Muscle of back (tissue), 13 donors: ENCODE measurements at places on chromosomes 2 and 18. TPM values are rescaled to one million over a fixed set of nuclear protein-coding genes. Genes with fewer than 3 reads are reported as not detected.

The PRSS56 gene
- 1.3 TPM for polyA plus RNA-seq

- no peak for DNase-seq
Observed at GRCh38 chr2:86646865-86647264, 23.2 kb upstream of the RNF103 start.

DNA sequence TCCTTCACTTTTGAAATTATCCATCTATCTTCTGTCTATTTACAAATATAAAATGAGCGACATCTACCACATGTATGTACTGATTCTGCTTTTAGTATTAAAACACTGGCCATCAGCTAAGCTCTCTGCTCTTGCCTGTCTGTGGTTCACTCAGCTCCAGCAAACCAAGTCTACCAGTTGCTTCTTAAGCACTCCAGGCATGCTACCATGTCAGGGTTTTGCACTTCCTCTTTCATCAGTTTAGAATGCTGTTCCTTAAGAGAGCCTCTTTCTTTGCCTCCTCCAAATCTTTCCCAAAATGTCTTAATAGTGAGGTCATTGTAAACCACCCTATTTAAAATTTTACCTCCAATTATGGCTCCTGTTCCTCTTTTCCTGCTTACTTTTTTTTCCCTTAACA is 59.5 kb downstream of the SCN3A start:
- DNase-seq: no peak

The ALKAL2 gene
- 3.0 TPM for polyA plus RNA-seq

DNA sequence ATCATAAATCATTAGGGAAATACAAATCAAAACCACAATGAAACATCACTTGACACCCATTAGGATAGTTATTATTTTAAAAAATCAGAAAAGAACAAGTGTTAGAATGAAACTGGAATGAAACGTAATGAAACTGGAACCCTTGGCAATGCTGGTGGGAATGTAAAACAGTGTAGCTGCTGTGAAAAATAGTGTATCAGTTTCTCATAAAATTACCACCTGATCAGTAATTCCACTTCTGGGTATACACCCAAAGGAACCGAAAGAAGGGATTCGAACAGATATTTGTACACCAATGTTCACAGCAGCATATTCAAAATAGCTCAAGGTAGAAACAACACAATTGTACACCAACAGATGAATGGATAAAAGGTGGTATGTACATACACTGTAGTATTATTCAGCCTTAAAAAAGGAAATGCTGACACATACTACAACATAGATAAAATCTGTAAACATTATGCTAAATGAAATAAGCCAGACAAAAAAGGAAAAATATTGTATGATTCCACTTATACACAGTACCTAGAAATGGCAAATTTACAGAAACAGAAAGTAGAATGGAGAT is 27.0 kb downstream of the ROCK1 start:
- DNase-seq: no peak

GRCh38 chr2:224922142-224922727 is 120.0 kb downstream of the DOCK10 start:
- DNase-seq: no peak

- no peak for DNase-seq
Observed at GRCh38 chr2:108580050-108580449, 45.8 kb downstream of the LIMS1 start.

DNA sequence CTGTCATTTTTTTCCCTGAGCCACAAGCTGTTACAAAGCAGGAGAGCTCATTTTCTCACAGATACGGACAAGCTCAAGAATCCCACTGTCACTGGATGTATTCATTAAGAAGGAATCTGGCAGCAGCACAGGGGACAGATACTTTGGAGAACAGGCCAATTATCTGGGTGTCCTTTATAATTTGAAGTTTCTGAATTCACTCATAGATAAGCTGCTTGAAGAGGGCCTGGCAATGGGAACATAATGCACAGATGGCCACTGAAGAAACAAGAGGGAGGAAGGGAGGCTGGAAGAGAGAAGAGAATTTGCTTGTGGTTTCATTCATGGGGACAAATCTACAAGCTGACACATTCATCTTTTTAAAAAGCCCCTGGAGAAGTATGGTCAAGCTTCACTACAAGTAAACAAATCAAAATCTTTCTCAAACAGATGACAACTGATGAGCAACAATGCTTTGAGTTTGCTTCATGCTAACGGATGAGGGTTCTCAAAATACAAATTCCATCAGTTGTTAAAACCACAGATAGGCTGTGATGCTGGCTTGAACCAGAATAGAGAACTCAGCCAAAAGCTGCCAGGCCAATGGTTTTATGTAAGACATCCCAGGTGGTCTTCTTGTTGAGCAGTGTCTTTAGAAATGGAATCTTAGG is 11.9 kb downstream of the BCL2 start:
- no peak for DNase-seq

The DNER gene
- 2.0 TPM for polyA plus RNA-seq

The TUBA4B gene
- 0.18 TPM for polyA plus RNA-seq

GRCh38 chr2:150548527-150548926 is 61.1 kb upstream of the RND3 start:
- no peak for DNase-seq

DNA sequence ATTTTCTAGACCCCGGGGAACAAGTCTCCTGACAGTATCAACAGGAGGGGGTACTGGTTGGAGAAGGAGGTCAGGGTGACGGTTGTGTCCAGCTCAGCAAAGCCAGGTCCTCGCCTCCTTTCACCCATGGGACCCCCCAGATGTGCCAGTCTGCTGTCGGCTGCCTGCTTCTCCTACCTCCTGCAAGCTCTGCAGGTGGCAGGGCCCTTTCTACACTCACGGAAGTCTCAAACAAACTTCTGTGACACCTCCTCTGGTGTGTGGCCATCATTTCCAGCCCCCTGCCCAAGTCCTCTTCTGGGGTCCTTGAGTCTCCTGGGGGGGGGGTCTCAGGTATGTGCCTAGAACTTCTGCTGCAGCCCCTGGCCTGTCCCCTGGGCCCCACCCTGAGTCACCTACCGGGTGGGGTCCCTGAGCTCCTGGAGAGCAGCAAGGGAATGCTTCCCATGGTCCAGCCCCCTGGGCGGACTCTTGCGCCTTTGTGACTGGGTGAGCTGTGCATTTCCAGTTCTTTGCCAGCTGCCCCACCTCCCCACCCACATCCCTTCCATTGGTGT is 12.8 kb downstream of the SH3RF3 start:
- DNase-seq: no peak

The RNF144A gene
- polyA plus RNA-seq: 20.9 TPM

GRCh38 chr2:43005245-43005974 is 213.0 kb upstream of the HAAO start:
- DNase-seq: no peak

DNA sequence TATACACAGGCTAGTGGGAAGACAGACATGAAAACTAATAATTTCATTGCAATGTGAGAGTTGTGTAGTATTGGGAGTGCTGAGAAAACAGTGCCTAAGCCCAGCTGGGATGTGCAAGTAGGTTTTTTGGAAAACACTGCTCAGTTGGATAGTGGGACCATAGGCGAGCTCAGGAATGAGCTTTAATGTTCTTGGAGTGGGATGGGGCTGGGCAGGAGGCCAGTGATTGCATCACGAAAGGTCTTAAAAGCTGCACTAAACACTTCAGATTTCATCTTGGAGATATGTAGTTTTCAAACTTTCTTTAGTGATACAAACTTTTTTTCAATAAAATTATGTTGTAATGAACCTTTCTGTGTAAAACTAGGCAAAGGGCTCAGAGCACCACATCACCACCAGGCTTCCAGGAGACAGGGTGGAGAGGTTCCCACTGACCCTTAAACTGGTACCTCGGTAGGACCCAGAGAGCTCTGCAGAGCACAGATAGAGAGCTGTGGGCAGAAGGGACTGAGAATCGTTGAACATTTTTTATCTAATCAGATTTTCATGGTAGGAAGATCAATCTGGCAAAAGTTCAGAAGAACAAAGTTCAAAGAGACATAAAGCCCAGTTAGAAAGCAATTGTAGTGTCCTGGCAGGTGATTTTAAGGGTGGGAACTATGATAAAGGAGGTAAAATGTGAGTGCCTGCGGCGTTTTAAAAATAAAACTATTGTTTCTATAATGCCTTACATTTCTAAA is 176.2 kb downstream of the TRABD2A start:
- no peak for DNase-seq

The ARHGAP28 gene
- 24.0 TPM for polyA plus RNA-seq

DNA sequence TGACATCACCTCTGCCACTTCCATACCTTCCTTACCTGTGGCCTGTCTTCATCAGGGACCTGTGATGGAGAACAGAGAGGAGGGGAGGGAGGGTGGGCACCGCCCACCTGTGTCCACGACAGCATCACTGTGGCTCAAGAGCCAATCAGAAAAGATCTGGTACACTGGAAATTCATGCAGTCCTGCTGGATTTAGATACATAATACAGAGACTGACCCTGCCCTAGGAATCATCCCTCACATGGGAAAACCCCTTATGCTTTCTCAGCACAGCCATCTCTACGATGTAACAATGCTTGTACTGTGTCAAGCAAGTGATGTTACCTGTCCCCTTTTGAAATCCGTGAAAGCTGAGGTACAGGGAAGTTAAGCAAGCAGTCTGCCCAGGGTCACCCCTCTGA is 145.6 kb upstream of the EPAS1 start:
- no peak for DNase-seq

DNA sequence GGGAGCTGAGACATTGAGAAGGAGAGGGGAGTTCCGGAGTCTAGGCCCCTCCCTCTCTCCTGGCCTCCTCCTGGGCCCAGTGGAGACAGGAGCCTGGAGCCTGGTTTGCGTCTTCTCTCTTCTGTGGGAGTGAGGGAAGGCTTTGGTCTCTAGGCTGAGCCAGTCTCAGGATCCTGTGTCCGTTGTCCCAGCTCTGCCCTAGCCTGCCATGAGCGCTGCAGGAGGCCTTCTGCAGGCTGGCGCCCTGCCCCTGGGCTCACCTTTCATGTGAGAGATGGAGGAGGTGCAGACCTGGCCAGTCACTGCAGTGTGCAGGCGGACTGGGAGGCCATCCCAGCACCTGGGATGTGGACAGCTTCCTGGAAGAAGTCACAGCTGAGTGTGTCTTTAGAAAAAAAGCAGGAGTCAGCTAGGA is 8.7 kb downstream of the IMPA2 start:
- DNase-seq: no peak

- no peak for DNase-seq
Observed at GRCh38 chr18:48392268-48392667, 16.9 kb downstream of the ZBTB7C start.

GRCh38 chr2:174438146-174438886 is 42.8 kb downstream of the SCRN3 start:
- peak; percentile 4 for DNase-seq

The MAP2 gene
- 7.9 TPM for polyA plus RNA-seq

DNA sequence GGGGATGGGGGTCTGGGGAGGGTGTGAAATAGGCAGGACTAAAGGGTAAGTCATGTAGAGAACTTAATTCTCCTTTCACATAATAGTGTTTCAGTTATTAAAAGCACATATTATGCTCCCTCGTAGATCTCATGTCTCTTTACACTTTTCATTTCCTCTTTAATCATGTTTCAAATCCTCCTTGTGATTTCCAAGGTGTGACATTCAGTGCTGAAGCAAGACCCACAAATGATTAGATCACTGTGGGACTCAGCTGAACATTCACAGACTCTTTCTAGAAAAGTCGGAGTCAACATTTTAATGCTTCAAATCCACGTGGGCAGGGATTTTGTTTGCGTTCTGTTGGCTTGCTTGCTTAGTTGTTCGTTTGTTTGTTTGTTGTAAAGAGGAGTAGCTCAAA is 34.7 kb upstream of the CALCRL start:
- no peak for DNase-seq

- DNase-seq: no peak
Observed at GRCh38 chr2:180077295-180077906, 70.3 kb upstream of the CWC22 start.

- DNase-seq: no peak
Observed at GRCh38 chr2:141927536-141927935, 203.3 kb downstream of the LRP1B start.

GRCh38 chr2:134122610-134123009 is 131.3 kb upstream of the MGAT5 start:
- DNase-seq: no peak

The SPEG gene
- 155 TPM for polyA plus RNA-seq

DNA sequence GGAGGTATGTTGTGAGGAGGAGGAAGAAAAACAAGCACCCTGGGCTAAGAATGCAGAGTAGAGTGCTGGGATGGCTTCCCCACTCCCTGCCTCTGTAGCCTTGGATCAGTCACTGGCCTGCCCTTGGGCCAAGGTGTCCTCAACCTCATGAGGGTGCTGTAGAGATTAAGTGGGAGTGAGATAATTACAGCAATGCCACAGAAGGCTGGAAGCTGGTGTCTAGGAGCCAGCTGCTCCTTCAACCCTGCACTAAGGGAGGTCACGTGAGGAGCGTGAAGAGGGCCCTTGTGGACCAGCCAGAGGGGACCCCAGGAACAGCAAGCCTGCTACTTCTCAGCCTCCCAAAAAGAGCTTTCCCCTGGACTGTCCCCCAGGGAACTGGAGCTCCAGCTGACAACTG is 95.2 kb downstream of the TTC32 start:
- no peak for DNase-seq

DNA sequence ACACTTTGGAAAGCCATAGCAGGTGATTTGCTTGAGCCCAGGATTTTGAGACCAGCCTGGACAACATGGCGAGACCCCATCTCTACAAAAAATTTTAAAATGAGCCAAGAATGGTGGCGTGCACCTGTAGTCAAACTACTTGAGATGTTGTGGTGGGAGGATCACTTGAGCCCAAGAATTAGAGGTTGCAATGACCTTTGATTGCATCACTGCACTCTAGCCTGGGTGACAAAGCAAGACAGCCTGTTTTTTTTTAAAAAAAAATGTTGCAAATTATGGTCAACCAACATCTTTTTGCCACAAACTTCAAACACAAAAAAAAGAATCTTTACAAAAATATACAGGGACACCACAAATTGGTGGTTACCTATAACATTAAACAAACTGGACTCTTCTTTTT is 40.3 kb downstream of the MEX3C start:
- no peak for DNase-seq

DNA sequence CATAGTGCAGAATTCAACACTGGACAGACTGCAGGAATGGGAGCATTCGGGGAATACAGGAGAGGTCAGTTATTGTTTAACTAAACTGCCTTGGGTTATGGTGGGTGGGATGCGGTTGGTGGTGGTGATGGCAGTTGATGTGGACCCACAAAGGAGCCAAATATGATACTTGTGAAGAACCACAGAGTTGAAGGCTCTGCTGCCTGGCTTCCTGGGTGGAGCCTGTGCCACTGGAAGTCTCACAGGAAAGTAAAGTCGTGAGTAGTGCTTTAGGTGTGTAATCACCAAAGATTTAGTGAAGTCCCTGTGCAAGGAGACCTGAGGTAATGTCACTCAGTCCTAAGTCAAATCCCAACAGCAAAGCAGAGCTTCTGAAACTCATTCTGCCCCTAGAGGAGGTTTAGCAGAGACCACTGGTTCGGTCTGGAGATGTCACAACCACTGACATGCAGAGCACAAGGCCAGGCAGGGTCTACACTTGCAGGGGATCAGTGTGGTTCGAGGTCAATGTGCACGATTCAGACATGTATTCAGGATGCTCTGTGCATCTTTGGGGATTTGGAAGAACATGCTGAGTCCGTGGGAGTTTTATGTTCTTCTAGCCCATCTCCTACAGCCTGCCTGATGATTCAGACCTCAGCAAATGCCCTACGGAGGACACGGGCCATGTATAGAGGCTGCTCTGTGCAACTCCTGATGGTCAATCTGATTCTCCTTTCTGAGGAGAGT is 1150.9 kb downstream of the RPIA start:
- DNase-seq: no peak

GRCh38 chr2:105358593-105358992 is 21.3 kb downstream of the C2orf49 start:
- DNase-seq: no peak
